ENCODE measurements at places on chromosomes 3 and 15.
A peak's percentile ranks its signal among the peaks of the same experiment; 100 is the strongest.

DNA sequence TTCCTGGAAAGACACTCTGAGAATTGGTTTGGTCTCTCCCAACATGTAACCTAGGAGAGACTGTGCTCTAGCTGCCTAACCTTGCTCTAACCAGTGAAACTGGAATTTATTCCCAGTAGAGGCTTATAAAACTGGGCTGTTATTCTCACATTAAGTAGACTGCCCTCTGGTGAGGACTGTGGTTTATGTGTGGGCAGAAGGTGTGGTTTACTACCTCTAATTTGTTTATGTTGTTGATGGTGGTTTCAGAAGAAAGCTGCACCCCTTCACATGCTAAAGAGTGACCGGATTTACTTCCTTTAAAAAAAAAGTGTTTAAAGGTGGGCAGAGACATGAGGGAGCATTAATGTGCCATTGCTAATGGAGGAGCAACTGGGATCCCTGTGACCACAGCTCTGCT, 273.2 kb downstream of the MECOM start:
- peak; percentile 63 for DNase-seq

GRCh38 chr3:185976977-185977678, 39.3 kb upstream of the TRA2B start:
- peak; percentile 91 for DNase-seq

GRCh38 chr3:112615989-112616731, 24.8 kb downstream of the CCDC80 start:
- DNase-seq, result no peak

DNA sequence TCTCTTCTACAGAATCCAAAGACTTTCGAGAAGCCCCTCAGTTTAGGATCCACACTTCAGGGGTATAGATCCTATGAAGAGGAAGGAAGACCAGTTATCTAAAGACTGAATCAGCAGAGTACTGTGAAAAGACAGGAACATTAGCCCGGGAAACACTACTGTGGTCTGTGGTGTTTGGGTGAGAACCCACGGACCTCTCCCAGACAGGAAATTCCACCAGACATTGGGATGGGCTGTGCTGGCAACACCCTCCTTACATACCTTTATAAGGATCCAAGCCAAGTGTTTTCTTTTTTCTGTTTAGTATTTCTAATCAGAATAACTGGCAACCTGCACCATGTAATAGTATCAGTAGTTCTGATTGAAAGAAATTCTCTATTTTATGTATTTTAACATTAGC, 14.1 kb downstream of the TMEM207 start:
- no peak for DNase-seq

DNA sequence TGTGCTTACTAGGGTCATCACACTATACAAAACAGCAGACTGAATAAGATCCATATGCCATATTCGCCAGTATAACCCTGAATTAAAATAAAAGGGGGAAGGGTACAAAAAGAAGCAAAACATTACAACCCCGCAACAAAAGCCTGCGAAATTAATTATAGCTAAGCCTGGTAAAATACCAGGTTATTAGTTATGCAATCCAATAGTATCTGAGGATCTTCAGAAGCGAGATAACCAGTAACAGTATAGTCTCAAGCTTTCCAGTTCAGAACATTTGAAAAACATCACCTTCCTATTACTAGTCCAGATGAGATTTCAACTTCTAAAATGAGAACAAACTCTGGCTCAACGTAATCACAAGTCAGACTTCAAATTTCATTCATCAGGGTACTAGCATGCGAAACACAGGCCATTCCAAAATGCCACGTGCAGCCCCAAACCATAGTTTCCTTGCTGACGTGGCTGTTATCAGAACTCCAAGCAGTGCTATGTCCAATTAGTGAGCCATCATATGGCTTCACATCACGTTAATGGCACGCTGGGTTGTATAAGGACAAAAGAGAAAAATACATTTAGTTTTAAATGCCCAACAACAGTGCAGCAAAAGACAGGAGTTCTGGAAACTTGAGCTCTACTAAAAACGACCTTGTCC, 1.1 kb downstream of the SSR3 start:
- peak; percentile 75 for DNase-seq

- no peak for DNase-seq
Measured at GRCh38 chr3:7779331-7779730, 722.3 kb upstream of the LMCD1 start.

GRCh38 chr3:34300621-34301020, 502.2 kb downstream of the PDCD6IP start:
- no peak for DNase-seq

DNA sequence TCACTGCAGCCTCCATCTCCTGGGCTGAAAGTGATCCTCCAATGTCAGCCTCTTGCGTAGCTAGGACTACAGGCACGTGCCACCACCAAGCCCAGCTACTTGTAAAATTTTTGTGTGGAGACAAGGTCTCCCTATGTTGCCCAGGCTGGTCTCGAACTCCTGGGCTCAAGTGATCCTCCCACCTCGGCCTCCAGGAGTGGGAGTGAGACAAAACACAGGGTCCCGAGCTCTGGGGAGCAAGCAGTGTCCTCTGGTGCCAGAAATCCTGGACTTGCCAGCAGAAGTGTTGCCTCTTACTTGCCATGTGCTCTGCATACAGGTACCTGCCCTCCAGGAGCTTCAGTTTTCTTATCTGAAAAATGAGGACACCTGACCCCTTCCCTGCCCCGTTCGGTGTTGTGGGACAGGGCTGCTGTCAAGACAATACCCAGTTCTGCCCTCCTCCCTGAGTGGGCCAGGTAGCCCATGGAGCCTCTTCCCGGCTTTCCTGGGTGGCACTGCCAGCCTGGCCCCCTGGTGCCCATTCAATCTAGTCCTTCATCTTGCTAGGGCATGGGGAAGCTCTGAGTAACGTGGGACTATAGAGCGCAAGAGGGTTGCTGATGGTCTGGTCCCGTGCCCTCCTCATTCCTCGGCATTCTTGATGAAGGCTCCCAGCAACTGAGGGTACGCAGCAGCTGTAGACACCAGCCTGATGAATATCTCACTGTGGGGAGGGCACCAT, 164.6 kb downstream of the GOLGA6L4 start:
- DNase-seq, result no peak

DNA sequence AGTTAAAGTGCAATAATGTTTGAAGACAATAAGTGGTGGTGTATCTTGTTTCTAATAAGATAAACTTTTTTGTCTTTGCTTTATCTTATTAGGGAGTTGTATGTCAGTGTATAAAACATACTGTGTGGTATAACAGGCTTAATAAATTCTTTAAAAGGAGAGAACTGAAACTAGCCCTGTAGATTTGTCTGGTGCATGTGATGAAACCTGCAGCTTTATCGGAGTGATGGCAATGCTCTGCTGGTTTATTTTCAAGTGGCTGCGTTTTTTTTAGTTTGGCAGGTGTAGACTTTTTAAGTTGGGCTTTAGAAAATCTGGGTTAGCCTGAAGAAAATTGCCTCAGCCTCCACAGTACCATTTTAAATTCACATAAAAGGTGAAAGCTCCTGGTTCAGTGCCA, 2.7 kb downstream of the RPL15 start:
- no peak for DNase-seq

GRCh38 chr3:167885277-167885676, 149.8 kb downstream of the SERPINI1 start:
- no peak for DNase-seq

GRCh38 chr3:170701696-170702678, 116.1 kb upstream of the SLC7A14 start:
- DNase-seq, result no peak

GRCh38 chr3:126051741-126052140, 32.2 kb downstream of the SLC41A3 start:
- no peak for DNase-seq

DNA sequence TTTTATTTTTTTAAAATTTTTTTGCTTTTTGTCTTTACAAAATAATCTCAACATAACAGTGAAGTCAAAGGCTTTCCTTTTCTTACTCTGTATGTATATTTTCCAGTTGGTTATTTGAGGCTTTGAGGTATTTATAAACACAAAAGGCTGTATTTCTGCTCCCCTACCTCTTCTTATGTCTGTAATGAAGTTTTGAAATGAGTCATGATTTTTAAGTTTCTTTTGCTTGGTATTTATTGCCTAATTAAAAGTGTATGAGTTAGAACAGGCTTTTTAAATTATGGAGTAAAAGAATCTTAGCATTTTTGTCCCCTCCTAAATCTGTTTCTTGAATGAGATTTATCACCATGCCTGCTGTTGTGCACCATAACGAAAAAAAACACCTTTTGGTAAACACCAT, 66.0 kb downstream of the DCUN1D1 start:
- no peak for DNase-seq

- no peak for DNase-seq
Measured at GRCh38 chr15:35123743-35124142, 38.6 kb upstream of the NANOGP8 start.

GRCh38 chr3:165852191-165852590, 15.0 kb upstream of the BCHE start:
- no peak for DNase-seq

- no peak for DNase-seq
Measured at GRCh38 chr3:100613721-100614390, 4.5 kb downstream of the ADGRG7 start.

DNA sequence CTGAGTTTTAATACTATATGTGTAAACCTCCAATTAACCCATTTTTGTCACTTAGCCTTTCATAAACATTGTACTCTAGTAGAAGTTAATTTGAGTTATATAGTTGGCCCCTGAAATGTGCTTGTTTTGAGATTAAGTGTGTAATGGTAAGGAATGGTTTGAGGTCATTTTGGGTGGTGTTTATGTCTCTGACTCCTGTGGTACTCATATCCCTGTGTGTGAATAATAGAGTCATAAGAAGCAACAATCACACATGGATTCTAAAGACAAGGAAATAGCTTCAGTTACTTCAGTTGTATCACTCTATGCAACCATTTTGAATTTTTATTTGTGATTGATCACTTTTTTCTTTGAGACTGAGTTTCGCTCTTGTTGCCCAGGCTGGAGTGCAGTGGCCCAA, 408.5 kb downstream of the MFSD1 start:
- DNase-seq, result no peak

GRCh38 chr3:21682206-21682605, 68.8 kb downstream of the ZNF385D start:
- no peak for DNase-seq

- no peak for DNase-seq
Measured at GRCh38 chr15:24945711-24946110, 9.1 kb upstream of the SNRPN start.

GRCh38 chr3:48990636-48991469, 812 bp downstream of the P4HTM start:
- DNase-seq, result peak; percentile 74

- no peak for DNase-seq
Measured at GRCh38 chr3:106962993-106963392, 414.2 kb upstream of the CCDC54 start.

- DNase-seq, result no peak
Measured at GRCh38 chr15:23758891-23759290, 71.8 kb upstream of the NDN start.

- DNase-seq, result no peak
Measured at GRCh38 chr3:84547207-84547606, 411.6 kb upstream of the CADM2 start.

- DNase-seq, result peak; percentile 24
Measured at GRCh38 chr15:30929064-30929669, 25.5 kb downstream of the FAN1 start.

DNA sequence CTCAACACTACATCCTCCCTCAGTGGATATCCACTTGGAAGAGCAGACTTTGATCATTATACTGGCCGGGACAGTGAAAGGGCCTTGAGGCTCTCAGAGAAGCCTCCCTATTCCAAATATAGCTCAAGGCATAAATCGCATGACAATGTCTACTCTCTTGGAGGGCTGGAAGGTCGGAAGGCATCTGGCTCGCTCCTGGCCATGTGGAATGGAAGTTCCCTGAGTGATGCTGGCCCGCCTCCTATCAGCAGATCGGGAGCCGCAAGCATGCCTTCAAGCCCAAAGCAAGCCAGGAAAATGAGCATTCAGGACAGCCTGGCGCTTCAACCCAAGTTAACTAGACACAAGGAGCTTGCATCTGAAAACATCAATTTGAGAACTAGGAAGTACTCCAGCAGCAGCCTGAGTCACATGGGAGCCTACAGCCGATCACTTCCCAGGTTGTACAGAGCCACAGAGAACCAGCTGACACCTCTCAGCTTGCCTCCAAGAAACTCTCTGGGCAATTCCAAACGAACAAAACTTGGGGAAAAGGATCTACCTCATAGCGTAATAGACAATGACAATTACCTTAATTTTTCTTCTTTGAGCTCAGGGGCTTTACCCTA, 25.4 kb downstream of the PHLDB2 start:
- DNase-seq, result no peak

GRCh38 chr15:27077790-27078189, 106.8 kb downstream of the GABRG3 start:
- no peak for DNase-seq

- DNase-seq, result no peak
Measured at GRCh38 chr15:56056626-56057025, 63.2 kb upstream of the NEDD4 start.

- no peak for DNase-seq
Measured at GRCh38 chr3:127986803-127987202, 65.4 kb upstream of the SEC61A1 start.

DNA sequence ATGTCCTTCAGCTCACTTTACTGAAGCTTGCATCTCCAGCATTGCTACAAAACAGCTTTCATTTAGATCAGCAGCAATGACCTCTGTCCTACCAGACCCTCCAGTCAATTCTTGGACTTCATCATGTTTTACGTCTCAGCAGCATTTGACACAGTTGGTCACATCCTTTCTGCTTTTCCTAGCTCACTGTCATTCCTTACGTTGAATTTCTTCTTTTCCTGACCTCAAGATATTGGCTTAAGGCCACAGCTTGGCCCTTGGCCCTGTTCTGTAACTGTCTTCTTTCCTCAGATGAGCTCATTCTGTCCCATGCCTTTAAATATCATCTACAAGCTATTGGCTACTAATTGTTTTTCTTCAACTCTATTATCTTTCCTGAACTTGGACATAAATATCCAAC, 576.2 kb upstream of the KCNMB2 start:
- DNase-seq, result no peak

DNA sequence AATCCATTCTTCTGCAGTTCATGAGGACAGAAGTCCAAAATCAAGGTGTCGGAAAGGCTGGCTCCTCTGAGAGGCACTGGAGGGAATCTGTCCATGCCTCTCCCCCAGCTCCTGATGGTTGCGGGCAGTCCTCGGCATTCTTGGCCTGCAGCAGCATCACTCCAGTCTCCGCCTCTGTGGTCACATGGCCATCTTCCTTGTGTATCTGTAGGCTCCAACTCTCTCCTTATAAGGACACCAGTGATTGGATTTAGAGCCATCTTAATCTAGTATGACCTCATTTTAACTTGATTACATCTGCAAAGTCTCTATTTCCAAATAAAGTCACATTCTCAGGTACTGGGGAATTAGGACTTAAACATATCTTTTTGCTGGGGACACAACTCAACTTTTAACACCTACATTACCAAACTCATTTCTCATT, 56.0 kb upstream of the FLNB start:
- no peak for DNase-seq

GRCh38 chr3:57981483-57982087, 26.6 kb upstream of the FLNB start:
- no peak for DNase-seq

DNA sequence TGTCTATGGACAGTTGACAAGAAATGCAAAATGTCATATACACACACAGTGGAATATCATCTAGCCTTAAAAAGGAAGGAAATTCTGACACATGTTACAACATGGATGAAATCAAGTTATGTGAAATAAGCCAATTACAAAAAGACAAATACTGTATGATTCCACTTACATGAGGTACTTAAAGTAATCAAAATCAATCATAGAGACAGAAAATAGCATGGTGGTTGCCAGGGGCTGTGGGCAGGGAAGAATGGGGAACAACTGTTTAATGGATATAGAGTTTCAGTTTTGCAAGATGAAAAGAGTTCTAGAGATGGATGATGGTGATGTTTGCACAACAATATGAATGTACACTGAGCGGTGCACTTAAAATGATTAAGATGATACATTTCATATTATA, 613.8 kb upstream of the ZNF385D start:
- DNase-seq, result no peak
